Spleen (tissue), 13 donors: ENCODE measurements at places on chromosomes 13 and 19. TPM values are rescaled to one million over a fixed set of nuclear protein-coding genes. Genes with fewer than 3 reads are reported as not detected.

The COL4A2 gene
- 410 TPM for total RNA-seq

The DCLK1 gene
- total RNA-seq, result 11.1 TPM

DNA sequence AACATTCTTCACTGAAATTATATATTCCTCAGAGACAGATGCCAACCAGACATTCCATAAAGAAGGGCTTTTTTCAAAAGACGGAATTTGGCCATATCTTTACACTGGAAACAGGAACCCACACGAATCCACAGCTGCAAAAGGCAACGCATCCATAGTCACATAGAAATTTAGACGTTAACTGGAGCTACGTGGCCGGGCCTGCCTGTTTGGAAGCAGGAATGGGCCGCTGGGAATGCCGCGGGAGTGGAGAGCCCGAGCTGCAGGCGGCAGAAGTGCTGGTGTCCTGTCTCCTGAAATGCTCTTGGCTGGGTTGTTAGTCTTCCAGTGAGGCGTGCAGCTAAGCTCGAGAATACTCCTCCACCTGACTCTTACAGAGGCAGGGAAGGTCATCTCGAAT, 122.2 kb downstream of the KL start:
- DNase-seq, result no peak

DNA sequence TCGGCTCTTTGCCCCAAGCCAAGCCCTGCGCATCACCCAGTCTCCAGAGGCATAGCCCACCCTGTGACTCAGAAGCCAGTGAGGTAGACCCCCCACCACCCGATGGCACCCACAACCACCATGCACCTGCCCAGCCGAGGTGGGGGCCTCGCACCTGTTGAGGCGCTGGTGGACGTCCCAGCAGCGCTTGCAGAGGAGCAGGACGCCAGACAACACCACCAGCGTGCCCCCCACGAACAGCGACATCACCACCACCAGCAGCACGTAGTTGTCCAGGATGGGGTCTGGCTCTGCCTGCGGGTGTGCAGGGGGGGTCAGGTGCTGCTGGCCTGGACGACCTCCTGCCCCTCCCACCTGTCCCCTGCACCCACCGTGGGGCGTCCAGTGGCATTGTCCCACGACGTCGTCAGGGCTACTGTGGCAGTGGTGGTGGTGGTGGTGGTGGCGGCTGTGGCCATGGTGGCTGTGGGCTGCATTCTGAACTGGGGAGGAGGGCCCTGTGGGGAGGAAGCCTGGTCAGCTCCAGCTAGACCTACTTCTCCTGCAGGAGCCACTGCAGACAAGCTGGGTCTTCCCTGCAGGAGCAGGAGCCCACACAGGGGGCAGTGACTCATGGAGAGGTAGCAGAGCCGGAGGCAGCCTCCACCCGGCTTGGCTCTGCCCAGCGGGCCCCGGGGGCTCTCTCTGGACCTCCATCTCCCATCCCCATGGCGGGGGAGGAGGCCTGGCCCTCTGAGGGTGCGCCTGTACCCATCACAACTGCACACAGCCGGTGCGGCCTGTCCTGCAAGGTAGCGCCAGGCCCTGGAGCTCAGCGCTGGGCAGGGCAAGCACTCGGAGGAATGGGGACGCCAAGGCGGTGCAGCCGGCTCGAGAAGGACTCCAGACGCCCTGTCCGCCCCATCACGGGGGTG, 1.9 kb downstream of the CBARP start:
- DNase-seq, result no peak

GRCh38 chr13:60756306-60756705, 359.3 kb downstream of the TDRD3 start:
- no peak for DNase-seq

The NECTIN2 gene
- 136 TPM for total RNA-seq
